ENCODE measurements at places on chromosomes 6 and 20. TPM values are rescaled to one million over a fixed set of nuclear protein-coding genes. Genes with fewer than 3 reads are reported as not detected.

DEF6 gene
- 148 TPM for polyA plus RNA-seq

ARMH2 gene
- 0.21 TPM for polyA plus RNA-seq

MYCT1 gene
- polyA plus RNA-seq = 4.1 TPM

HSPA1L gene
- polyA plus RNA-seq = 2.4 TPM

ANKRD6 gene
- 12.3 TPM for polyA plus RNA-seq

RAET1L gene
- 3.1 TPM for polyA plus RNA-seq

BTN2A1 gene
- polyA plus RNA-seq = 26.9 TPM

PSMB9 gene
- 143 TPM for polyA plus RNA-seq

BHLHE23 gene
- polyA plus RNA-seq = 0.37 TPM

TP53TG5 gene
- polyA plus RNA-seq = 0.27 TPM

SSR1 gene
- 38.9 TPM for polyA plus RNA-seq

IL17F gene
- 0.96 TPM for polyA plus RNA-seq

DPPA5 gene
- polyA plus RNA-seq = 0.39 TPM

LTV1 gene
- 31.5 TPM for polyA plus RNA-seq
